ENCODE measurements at places on chromosomes 13 and 19.
A peak's percentile ranks its signal among the peaks of the same experiment; 100 is the strongest.

DNA sequence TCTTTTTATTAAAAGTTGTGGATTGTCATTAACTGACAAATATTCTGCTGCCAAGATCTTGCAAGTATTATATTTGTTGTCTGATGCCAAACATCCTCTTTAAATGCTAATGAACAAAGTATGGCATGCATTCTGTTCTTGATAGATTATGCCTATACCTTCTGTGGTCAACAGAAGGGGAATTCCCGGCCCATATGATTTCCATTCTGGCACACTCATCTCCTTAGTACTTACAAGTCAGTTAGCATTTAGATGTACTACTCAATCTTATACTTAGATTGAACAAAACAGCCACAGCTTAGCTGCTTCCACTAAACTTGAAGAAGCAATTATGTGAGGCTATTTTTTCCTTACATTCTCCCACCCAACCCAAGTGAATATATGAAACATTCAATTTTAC, 246.1 kb upstream of the DACH1 start:
- no peak for DNase-seq

GRCh38 chr13:104854007-104854406, 1681.5 kb downstream of the EFNB2 start:
- no peak for DNase-seq

DNA sequence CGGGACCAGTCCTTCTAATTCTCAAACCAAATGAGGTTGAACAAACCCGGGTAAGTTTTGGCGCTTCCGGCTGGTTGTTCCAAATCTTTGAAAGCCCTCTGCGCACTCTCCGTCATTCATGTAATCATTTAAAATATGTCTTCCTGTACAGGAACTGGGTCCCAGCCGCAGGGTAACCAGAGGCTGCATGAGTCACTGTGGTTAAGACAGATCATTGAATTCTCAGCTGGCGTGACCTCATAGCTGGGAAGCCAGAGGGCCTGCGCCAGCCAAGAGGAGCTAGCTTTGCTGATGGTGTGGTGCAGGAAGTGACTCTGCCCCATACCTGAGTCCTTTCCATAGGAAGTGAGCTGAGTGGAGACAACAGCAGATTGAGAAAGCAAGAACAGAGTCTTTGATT, 135.2 kb downstream of the TSHZ3 start:
- DNase-seq = peak; percentile 77

- no peak for DNase-seq
These were observed 5.6 kb downstream of the TCF3 start for GRCh38 chr19:1646659-1647453.

- DNase-seq = no peak
These were observed 35.0 kb downstream of the SUGP2 start for GRCh38 chr19:18998276-18998675.

DNA sequence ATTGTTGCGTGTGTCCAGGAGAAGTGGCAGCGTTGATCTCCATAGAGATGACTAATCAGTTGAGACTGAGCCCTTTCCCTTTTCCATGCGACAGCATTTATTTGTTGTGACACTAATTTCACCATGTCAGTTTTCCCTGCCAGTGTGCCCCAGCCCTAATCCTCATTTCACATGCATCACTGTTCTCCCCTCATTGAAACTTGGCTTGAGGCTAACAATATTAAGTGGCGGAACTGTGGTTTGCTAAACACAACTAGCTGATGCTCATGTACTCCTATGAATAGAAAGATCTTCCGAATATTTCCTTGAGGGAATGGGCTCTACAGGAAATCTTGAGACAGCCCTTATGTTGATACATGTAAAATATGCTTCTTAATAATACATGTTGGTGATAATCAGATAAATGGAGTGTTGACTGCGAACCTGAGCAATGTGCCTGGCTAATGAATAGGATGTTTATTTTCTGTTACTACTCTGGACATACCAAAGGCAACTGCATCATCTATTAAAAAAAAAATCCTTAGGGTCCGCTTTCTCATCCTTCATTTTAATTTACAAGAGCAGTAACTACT, 258.6 kb downstream of the ATP8A2 start:
- DNase-seq = no peak

DNA sequence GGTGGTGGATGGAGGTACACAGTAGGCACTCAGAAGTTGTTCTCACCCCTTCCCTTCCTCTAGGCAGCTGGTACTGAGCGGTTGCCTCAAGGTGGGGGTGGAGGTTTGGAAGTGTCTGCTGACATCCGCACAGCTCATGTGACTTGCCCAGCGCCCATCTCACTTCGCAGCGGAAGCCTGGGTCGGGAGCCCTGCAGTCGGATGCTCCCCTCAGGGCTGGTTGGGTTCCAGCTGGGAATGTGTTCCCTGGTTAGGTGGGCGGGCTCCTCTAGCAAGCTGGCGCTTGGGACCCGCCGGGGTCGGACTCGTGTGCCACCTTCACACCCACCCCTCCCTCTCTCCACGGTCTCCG, 10.2 kb downstream of the PPP1R37 start:
- no peak for DNase-seq

All from T-helper 9 cell (primary cell).